Naive thymus-derived CD4-positive, alpha-beta T cell (primary cell): ENCODE measurements at places on chromosomes 7 and 10. TPM values are rescaled to one million over a fixed set of nuclear protein-coding genes. Genes with fewer than 3 reads are reported as not detected.

DNA sequence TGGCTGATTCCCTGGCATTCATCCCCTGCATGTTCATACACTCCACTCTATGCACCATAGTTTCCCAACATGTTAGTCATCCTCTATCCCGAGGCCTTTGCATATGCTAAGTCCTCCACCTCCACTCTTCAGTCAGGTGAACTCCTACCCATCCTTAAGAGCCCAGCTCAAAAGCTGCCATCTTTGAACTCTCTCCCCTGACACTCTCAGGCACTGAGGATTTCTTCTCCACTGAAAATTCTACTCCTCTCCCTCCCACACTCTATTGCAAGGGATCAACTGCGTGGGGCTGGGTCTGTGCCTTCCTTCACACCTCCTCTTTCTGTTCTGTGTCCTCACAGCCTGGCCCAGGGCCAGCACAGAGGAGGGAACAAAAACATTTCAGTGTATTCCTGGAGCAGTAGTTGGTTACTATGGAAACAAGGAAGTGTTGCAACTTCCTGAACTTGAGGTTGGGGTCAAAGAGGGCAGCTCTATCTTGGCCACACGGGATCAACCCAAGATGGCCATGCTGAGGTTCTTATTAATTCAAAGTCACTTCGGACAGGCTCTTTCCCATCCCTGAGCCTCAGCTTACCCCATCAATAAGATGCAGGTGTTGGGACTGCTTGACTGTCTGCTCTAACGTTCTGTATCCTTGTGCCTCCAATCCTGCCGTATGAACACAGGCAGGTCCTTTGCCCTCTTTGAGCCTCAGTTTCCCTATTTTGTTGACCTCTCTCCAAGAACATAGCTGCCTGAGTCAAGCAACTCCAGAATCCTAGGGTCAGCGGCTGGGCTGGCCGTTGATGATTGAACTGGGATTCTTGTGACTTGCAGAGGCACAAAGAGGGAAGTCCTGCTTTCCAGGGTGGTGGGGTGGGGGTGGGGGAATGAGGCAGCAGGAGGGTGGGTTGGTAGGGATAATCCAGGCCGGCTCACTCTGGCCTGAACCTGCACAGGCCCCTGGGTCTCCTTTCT, 15.5 kb downstream of the ZMIZ1 start:
- no peaks in the 10 kb centered on the region for H3K27me3 ChIP-seq
- no peak for DNase-seq
- no peak overlapping the region for H3K4me3 ChIP-seq

GRCh38 chr10:4344492-4344994, 481.5 kb upstream of the AKR1E2 start:
- H3K27ac ChIP-seq, result no peak overlapping the region
- H3K4me1 ChIP-seq, result no peaks in the 10 kb centered on the region
- no peak for DNase-seq
- H3K36me3 ChIP-seq, result no peaks in the 10 kb centered on the region
- no peak overlapping the region for H3K4me3 ChIP-seq

Gene SUGCT
- 2.2 TPM for total RNA-seq

- H3K27ac ChIP-seq, result no peak overlapping the region
- H3K27me3 ChIP-seq, result no peaks in the 10 kb centered on the region
- no peak for DNase-seq
- no peaks in the 10 kb centered on the region for H3K4me1 ChIP-seq
- no peak overlapping the region for H3K4me3 ChIP-seq
Observed at GRCh38 chr10:58755677-58756076, 243.0 kb downstream of the BICC1 start.

- no peak overlapping the region for H3K27ac ChIP-seq
- H3K4me1 ChIP-seq, result no peaks in the 10 kb centered on the region
- DNase-seq, result no peak
- no peak overlapping the region for H3K4me3 ChIP-seq
Observed at GRCh38 chr10:72601144-72601543, 24.7 kb downstream of the MICU1 start.
